ENCODE measurements at places on chromosomes 3 and 15.

DNA sequence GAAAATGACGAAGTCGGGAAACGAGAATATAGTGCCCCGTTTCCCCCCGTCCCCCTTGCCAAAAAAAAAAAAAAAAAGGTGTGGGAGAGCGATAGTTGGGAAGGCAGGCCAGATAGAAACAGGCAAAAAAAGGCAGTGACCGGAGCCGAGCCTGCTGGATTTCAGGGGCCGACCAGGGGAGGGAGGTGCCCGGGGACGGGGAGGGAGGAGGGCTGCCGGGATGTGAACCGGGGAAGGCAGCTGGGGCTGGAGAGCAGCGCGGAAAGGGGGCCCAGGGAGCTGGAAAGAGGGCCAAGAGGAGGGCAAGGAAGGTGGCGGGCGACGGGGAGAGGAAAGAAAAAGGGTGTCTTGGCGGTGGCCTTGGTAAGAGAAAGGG is 837 bp downstream of the LRRN1 start:
- peak; percentile 68 for DNase-seq

DNA sequence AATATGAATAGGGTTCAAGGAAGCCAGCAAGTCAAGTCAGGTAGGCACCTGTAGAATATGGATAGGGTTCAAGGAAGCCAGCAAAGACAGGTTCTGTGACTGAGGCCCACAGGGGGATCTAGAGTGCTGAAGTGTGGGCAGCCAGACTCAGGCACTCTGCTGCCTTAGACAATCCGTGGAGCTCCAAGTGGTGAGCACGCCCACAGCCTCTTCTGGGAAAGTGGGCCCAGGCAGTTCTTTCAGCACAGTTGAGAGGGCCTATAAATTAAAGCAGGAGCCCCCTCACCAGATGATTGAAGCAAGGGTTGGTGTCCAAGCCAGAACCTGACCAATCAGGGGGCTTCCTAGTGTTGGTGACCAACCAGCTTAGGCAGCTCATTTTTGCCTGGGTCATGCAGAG is 51.0 kb downstream of the ANP32A start:
- no peak for DNase-seq

DNA sequence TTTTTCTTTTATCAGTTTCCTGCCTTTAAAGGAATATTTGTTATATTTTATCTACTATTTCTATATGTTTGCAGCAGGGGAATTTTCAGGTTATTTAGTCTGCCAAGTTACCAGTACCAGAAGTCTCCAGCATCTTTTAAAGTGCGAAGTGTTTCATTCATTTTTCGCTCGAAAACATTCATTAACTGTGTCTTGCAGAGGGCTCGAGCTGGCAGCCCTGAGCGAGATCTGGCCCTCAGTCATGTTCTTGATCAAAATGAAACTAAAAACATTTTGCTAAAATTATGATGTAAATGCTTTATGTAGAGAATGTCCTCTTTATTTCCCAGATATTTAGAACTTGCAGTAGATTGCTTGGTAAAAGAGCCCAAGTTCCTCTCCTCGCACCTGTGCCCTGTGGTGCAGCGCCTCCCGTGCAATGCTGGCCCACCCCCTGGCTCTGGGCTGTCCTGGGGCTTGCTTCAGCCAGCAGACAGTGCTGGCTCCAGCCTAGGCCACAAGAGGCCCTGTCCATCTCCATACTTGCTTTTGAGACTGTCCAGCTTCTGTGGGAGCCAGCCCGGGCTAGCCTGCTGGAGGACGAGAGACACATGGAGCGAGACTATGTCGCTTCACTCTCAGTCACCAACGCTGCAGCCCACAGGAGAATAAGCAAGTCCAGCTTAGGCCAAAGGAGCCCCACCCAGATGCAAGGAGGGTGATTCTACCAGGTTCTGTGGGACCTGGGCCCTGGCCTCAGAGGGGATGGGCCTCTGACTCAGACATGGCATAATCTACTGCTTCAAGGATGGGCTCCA is 71.9 kb upstream of the PRR23E start:
- no peak for DNase-seq

- no peak for DNase-seq
These were observed 420.0 kb downstream of the LPP start for GRCh38 chr3:188573956-188574355.

- peak; percentile 10 for DNase-seq
These were observed 333.4 kb upstream of the THRB start for GRCh38 chr3:24828011-24828410.

GRCh38 chr15:50124631-50125030 is 5.6 kb upstream of the ATP8B4 start:
- DNase-seq, result no peak

DNA sequence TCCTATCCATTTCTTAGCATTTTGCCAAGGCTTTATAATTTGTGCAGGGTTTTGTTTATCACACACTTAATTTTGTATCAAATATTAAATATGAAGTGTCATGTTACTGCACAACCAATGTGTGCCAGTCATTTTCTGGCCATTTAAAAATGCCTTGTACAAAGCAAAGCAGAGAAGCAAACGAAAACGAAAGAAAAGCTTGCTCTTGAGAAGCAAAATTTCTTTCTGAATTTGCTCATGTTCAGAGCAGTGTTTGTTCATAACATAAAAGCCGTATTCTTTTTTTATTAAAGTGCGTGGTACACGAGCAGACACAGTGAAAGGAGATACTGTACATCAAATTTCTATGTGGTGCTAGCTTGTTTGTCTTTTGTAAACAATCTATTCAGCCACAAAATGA is 792.6 kb downstream of the NAALADL2 start:
- no peak for DNase-seq

- no peak for DNase-seq
These were observed 371.4 kb downstream of the SV2B start for GRCh38 chr15:91471468-91471867.

GRCh38 chr15:88303395-88303794 is 46.9 kb upstream of the NTRK3 start:
- DNase-seq, result no peak

- DNase-seq, result no peak
These were observed 113.2 kb upstream of the FGF7 start for GRCh38 chr15:49309889-49310288.
